ENCODE measurements at places on chromosomes 12 and 14. TPM values are rescaled to one million over a fixed set of nuclear protein-coding genes. Genes with fewer than 3 reads are reported as not detected.
A peak's percentile ranks its signal among the peaks of the same experiment; 100 is the strongest.

The KRT2 gene
- total RNA-seq = not detected

The USP44 gene
- 1.8 TPM for total RNA-seq

- no peak for DNase-seq
These were observed 85.2 kb downstream of the CCDC88C start for GRCh38 chr14:91332171-91332985.

DNA sequence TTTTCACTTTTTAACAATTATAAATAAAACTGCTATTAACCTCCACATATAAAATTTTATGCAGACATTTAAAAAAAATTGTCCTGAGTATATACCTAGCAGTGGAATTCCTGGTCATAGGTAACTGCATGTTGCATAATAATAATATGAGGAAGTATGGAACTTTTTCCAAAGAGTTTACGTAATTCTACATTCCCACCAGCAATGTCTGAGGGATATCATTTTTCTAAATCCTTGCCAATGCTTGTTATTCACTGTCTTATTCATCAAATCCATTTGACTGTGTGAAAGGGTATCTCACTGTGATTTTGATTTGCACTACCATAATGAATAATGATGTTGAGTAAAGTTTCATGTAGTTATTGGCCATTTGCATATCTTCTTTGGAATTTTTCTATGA, 393.8 kb downstream of the LRFN5 start:
- DNase-seq = no peak

- no peak for DNase-seq
These were observed 224.4 kb upstream of the DAAM1 start for GRCh38 chr14:58963873-58964597.

DNA sequence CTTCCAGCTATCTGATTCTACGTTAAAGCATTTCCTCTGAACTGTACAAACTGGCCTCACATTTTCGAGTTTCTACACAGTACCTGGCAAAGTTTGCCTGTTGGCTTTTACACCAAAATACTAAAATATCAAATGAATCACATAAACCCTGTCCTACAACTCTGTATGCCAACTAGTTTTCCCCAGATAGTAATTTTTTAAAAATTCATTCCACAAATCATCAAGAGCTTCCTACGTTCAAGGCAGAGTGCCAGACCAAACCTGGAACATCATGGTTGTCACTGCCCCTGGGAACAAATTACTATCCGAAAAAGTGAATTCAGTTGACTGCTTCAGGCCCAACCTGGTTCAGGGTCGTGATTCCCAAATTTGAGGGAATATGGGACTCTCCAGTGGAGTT, 2.1 kb downstream of the TMEM30B start:
- peak; percentile 33 for DNase-seq

DNA sequence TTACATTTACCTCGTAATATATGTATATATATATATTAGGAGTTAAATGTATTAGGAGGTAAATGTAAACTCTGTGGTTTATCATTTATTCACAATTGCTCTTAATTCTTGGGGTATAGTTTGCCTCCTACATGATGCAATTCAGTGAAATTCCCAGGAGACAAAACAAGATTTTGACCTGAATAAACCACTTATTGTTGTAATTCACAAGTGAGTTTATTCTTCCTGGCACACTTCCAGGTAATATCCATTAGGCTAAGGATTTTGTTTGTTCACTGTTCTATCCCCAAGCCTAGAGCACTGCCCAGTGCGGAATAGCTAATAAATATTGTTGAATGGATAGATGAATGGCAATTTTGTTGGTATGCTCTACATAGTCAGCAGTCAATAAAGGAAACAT, 3.0 kb downstream of the SMIM10L1 start:
- DNase-seq = peak; percentile 59

- no peak for DNase-seq
These were observed 2.3 kb downstream of the AK7 start for GRCh38 chr14:96394047-96394815.

GRCh38 chr14:69355607-69356281, 42.4 kb downstream of the ERH start:
- peak; percentile 91 for DNase-seq

GRCh38 chr12:14322403-14322802, 43.1 kb upstream of the ATF7IP start:
- peak; percentile 37 for DNase-seq

All from fibroblast of the aortic adventitia (primary cell).